HFFc6 (cell line): ENCODE measurements at places on chromosomes 5 and 9.

- DNase-seq, result no peak
Observed at GRCh38 chr9:20476912-20477521, 145.3 kb downstream of the MLLT3 start.

DNA sequence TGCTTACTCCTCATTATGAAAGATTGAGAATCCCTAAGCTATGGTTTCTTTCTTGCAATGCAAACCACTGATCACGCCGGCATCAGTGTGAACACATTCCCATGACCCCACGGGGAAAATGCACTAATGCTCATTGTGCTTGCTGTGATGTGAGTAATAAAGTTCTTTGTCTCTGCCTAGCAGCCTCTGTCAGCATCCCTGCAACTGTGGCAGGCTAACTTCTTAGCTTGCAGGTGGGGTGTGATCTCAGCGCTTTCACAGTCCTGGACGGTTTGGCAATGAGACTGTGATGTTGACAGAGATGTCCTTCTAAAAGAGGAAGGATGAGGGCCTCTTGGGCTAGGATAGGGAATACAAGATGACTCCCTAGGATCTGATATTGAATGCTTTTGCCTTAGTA lies 1218.7 kb downstream of the EFNA5 start:
- no peak for DNase-seq

- no peak for DNase-seq
Observed at GRCh38 chr9:115601434-115601833, 483.5 kb upstream of the TNC start.

DNA sequence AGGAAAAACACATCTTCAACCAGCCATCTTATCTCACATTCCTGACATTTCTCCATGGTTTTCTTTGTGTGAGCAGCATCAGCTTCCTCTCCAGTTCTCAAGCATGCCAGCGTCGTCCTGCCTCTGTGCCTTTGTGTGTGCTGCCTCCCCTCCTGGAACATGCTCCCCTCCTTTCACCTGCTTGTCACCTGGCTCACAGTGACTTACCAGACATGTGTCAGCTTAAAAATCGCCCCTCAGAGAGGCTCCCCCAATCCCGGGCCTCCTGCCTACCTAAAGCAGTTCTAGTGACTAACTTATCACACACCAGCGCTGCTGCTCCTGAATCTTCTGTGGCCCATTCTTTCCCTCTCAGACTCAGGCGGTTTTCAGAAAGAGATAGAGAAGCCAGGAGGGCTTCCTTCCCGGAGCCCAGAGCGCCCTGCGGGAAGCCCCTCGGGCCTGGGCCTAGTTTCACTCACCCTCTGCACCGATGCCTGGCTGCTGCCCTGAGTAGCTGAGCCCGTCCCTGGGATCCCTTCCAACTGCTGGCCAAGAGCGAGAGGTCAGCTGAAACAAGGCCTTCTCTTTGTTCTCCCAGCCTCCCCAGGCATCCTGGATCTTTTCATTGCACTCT lies 51.1 kb upstream of the MVB12B start:
- DNase-seq, result no peak

- DNase-seq, result no peak
Observed at GRCh38 chr5:136907371-136907770, 542.0 kb upstream of the TRPC7 start.

- DNase-seq, result no peak
Observed at GRCh38 chr9:99197124-99197630, 24.6 kb downstream of the ALG2 start.

- no peak for DNase-seq
Observed at GRCh38 chr5:61245486-61245885, 83.2 kb upstream of the SMIM15 start.

DNA sequence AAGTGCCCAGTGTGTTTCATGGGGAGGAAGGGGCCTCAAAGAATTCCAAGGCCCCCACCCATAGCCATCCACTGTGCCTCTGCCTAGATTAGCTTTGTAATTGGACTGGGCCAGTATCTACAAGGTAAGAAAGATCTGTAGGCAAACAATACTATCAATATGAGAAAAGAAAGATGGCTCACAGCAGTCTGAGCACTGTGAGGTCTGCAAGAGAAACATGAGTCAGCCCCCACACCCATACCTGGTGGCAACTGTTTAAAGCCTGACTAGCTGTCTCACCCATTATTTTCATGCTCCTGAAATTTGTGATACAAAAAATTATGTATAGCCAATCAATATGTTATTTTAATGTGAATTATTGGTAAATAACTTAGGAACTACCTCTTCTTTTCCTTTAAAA lies 10.0 kb upstream of the ZNF483 start:
- DNase-seq, result no peak

- DNase-seq, result no peak
Observed at GRCh38 chr5:54518146-54518817, 723 bp downstream of the SNX18 start.

- DNase-seq, result no peak
Observed at GRCh38 chr5:62112689-62113228, 193.2 kb upstream of the KIF2A start.

DNA sequence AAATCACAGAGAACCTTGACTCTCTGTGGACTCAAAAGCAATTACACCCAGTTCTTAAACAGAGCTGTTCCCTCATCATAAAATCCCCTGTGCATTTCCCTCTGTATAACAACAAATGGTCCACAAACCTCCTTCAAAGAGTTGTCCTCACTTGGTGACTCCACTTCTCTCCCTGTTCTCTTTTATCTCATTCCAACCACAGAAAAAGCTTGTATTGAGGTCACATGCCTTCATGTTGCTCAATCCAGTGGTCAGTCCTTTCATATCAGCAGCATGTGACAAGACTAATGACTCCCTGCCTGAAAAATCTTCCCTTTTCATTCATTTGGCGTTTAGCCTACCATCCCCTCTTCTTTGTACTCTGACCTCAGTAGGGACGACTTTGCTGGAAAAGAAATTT lies 158.0 kb downstream of the DEPDC1B start:
- DNase-seq, result no peak

DNA sequence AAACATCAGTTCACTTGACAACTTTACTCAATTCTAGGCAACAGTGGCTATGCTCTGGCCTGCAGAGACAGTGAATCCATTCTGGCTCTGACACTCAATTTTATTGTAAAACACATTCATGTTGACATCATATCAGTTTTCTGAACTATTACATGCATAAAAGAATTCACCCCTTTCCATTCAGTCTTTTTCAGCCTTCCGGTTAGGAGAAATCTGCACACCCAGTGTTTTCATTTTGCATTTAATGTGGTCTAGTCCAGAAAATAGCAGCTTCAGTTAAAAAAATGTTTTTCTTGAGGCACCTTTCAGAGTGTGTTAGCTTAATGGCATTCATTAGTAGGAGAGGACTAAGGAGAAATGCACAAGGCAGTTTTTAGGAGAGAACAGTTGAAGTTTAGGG lies 95.1 kb downstream of the PBX3 start:
- no peak for DNase-seq

- no peak for DNase-seq
Observed at GRCh38 chr5:177130211-177131018, 3.2 kb upstream of the NSD1 start.

GRCh38 chr9:128702949-128703615 lies 779 bp downstream of the PKN3 start:
- no peak for DNase-seq

DNA sequence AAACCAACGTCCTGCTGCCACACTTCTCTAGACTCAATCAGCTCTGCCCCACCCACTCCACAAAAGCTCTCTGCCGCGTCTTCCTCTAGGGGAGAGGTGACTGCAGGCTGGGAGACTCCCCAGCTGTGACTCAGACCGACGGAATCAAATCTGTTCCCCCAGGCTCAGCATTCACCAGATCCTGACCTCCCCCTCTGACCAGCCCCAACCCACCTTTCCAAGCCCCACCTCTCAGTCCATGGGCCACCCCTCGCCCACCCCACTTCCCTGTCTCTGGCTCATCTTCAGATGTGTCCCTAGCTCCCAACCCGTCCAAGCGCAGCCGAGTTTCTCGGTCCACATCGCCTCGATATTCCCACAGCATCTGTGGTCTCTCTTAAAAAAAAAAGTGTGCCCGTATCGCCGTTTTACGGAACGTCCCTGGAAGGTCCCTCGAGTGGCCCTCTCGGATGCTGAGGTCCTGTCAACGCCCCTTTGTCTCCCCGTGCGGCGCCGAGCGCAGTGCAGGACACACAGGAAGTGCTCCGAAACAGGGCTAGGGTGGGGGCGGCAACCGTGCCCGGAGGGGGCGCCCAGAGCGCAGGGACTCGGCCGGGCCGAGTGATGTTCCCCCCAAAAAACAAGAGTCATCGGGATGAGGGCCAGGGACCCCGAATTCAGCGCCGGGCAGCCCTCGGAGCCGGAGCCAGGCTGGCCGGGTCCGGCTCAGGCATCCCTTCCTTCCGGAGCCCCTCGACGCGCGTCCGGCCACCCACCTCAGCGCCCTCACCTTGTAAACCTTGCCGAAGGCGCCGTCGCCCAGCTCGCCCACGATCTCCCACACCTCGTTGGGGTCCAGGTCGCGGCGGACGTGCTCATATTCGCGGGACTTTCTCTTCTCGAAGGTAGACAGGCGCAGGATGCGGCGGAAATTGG lies 649 bp downstream of the STK10 start:
- peak; percentile 81 for DNase-seq

- no peak for DNase-seq
Observed at GRCh38 chr5:171954721-171955120, 51.7 kb downstream of the FBXW11 start.

DNA sequence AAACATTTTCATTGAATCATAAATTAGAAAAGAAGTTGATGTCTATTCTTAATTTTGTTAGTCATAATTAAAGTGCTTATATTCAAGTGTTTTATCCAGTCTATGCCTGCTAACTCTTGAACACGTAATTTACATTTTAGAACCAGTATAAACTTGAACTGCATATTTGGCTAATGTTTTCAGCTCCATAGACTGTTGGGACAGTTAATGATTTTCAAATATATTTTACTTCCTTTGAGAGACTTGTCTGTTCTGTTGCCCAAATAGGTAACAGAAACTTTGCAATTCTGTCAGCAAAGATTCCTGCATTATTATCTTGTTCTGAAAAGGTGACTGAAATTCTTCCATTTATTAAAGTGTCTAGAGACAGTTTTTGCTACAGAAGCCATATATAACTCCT lies 7.8 kb downstream of the ITGA2 start:
- no peak for DNase-seq

- no peak for DNase-seq
Observed at GRCh38 chr9:31585158-31585557, 799.3 kb upstream of the ACO1 start.

DNA sequence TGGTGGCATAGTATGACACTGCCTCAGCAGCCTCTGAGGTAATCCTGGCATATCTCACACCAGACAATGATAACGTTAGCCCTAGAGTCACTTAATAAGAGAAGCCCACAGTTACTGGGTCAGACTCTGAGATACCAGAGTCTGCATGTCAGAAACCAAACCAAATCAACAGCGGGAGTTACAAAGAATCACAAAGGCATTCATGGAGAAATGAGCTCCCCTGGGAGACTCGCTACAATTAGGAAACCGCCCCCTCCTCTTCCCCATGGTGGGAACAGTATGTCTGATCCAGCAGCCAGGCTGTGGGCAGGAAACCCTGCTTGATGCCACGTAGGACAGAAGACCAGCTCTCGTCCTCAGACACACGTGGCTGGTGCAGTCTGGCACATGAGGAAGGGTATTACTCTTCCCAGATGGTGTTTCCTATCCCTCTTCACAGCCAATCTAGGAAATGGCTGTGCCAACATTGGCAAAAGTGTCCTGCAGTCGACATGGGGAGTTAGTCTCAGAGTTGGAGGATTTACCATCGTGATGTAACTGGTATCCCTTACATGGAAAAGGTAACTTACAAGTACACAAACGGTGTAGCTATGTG lies 485.4 kb downstream of the ZNF608 start:
- no peak for DNase-seq

GRCh38 chr5:35345222-35345621 lies 114.9 kb upstream of the PRLR start:
- DNase-seq, result no peak

DNA sequence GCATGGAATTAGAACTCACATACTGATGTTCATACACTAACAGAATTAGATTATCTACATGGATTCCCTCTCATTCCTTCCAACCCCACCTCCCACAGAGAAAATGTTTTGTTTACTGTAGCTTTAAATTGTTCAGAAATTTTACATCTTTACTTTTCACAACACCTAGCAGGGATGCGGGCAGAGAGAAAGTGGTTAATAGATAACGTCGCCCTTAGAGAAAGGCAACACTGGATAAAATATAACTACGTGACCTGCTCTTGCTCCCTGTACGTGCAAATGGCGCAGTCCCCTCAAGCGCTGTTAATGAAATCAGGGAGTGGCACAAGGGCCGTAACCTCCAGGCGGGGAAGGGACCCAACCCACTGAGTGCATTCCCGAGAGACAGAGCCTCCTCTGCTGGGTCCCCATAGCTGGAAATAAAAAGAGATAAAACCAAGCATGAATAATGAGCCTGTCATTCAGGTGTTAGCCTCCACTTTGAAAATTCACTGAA lies 125.3 kb upstream of the DAPK1 start:
- DNase-seq, result no peak

DNA sequence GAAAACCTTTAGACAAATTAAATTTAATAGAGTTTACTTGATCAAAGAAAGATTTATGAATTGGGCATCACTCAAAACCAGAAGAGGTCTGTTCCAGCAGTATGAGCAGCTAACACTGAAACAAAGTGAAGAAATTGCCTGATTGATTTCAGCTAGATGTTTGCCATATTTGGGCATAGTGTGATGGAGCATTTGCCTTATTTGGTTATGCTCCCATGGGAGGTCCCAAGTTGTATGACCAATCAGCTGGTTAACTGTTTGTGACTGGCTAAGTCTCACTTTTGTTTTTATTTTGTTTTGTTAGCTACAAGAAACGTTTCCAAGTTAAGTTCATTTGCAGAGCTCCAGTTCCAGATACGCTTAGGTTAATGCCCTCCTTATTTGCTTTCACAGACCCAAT lies 53.3 kb upstream of the LMNB1 start:
- no peak for DNase-seq

DNA sequence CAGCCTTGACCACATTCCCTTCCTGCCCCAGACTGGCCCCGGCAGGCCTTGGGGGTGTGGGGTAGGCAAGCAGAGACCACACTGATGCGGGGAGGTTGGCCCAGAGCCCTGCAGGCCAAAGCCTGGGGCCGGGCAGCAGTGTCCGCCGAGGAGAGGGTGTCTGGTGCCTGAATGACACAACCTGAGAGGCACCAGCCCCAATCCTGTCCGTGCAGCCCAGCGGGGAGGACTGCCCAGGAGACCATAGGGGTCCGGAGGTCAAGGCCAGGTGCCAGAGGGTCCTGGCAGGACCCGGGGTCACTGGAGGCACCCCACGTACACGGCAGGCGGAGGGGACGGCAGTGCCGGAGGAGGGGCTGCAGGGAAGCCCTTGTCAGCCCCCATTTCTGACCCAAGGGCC lies 5.6 kb upstream of the PTGDS start:
- DNase-seq, result no peak
